ENCODE measurements at places on chromosomes 3 and 15. TPM values are rescaled to one million over a fixed set of nuclear protein-coding genes. Genes with fewer than 3 reads are reported as not detected.

The LRRC2 gene
- not detected for total RNA-seq

The GUCA1C gene
- not detected for total RNA-seq

The CHRM5 gene
- total RNA-seq: not detected

The KLHL40 gene
- total RNA-seq: not detected

The PHLDB2 gene
- total RNA-seq: 5.9 TPM

The PLSCR5 gene
- not detected for total RNA-seq

The SPINT1 gene
- total RNA-seq: 14.4 TPM

The SEMA5B gene
- total RNA-seq: not detected

The IQCF5 gene
- total RNA-seq: not detected

The KAT2B gene
- 60.3 TPM for total RNA-seq

The RARB gene
- total RNA-seq: not detected

The PARP3 gene
- 17.3 TPM for total RNA-seq

The SLC12A1 gene
- not detected for total RNA-seq

The IL20RB gene
- total RNA-seq: 0.84 TPM

The RYK gene
- total RNA-seq: 63.9 TPM

The SUSD5 gene
- 0.30 TPM for total RNA-seq

The MUC4 gene
- total RNA-seq: 0.24 TPM

The ATP2B2 gene
- not detected for total RNA-seq

The MYO1E gene
- total RNA-seq: 111 TPM

The RARRES1 gene
- total RNA-seq: not detected

The CFAP100 gene
- not detected for total RNA-seq

The IL17RC gene
- total RNA-seq: 0.25 TPM

The TRPM1 gene
- not detected for total RNA-seq

The ALDH1A3 gene
- not detected for total RNA-seq

Measured in B cell (primary cell).